ENCODE measurements at places on chromosomes 13 and 19.

- no peak for DNase-seq
- no peak overlapping the region for H3K27ac ChIP-seq
- H3K27me3 ChIP-seq: no peaks in the 10 kb centered on the region
These were observed 26.4 kb downstream of the C13orf46 start for GRCh38 chr13:113947311-113948033.

DNA sequence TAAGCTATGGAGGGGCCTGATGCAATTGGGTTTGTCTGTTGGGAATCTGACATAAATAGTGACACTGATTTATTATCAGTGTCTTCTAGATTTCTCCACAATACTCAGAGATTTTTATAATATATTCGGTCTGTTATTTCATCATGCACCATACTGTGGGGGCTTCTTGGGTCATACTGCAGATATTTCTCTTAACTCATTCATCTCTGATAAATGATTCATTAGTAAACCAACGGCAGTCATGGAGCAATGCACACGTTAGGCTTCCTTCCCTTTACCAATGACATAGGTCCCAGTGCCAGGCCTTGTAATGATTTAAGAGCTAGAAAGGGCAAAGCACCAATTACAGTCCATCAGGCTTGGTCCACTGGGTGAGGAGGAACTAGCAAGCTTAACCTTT is 53.6 kb downstream of the FAM216B start:
- H3K27ac ChIP-seq: no peak overlapping the region
- no peaks in the 10 kb centered on the region for H3K36me3 ChIP-seq
- no peak for DNase-seq
- H3K4me1 ChIP-seq: peaks cover 9% of the 10 kb centered on the region
- H3K4me3 ChIP-seq: no peak overlapping the region
- H3K27me3 ChIP-seq: peaks cover 15% of the 10 kb centered on the region

GRCh38 chr13:111346101-111346680 is 25.7 kb downstream of the TEX29 start:
- DNase-seq: no peak
- H3K4me1 ChIP-seq: no peaks in the 10 kb centered on the region
- no peak overlapping the region for H3K27ac ChIP-seq
- no peak overlapping the region for H3K4me3 ChIP-seq

- no peaks in the 10 kb centered on the region for H3K36me3 ChIP-seq
- no peak overlapping the region for H3K27ac ChIP-seq
- no peaks in the 10 kb centered on the region for H3K4me1 ChIP-seq
- no peak for DNase-seq
- no peaks in the 10 kb centered on the region for H3K27me3 ChIP-seq
- no peak overlapping the region for H3K4me3 ChIP-seq
These were observed 209.5 kb upstream of the IPO5 start for GRCh38 chr13:97743938-97744337.

GRCh38 chr19:35929876-35930275 is 6.3 kb upstream of the LRFN3 start:
- H3K36me3 ChIP-seq: peaks cover 10% of the 10 kb centered on the region
- no peak for DNase-seq
- H3K4me3 ChIP-seq: peak overlapping the region; percentile 30

All from activated CD4-positive, alpha-beta memory T cell treated with anti-CD3 and anti-CD28 coated beads, Interleukin-2, amount 10 ng/mL, durations not matched to agents 7 days and 5 days (primary cell).